NCI-H2081 treated with DMSO at 0.1 percent for 48 hours (cell line): ENCODE measurements at places on chromosomes 13 and 19.

- DNase-seq: no peak
These were observed 64.1 kb downstream of the TPT1 start for GRCh38 chr13:45276913-45277312.

- no peak for DNase-seq
These were observed 36.8 kb upstream of the TM9SF2 start for GRCh38 chr13:99464441-99464949.

DNA sequence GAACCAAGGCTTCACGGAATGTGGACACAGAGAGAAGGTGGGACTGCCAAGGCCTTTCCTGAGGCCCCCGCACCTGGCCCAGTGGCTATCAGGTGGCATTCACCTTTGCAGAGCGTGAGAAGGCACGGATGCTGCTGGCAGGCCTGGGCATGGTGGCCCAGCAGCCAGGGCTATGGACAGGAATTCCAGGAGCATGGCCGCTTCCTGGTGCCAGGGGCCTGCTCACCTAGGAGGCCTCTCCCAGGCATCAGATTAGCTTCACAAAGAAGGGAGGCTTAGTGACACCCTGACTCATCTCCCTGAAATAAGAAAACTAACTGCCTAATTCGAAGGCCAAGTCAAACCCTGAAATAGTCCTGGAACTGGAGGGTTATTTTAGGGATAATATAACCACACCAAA lies 155.8 kb downstream of the TEX29 start:
- DNase-seq: no peak

DNA sequence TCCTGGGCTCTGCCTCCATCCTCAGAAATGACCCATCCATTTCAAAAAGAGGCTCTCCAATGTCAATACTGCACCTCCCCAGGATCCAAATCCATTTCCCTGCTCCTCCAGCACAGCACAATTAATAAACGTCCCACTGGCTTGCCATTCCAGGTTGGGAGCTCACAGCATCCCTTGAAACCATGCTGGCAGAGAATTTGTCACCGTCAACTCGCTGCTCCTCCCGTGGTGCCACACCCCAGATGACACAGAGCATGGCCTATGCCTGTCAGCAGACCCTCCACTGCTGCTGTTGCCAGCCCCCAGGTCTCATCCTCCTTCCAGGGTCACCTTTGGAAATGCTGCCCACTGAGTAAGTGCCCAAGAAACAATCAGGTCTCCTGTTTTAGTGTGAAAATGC lies 53.0 kb upstream of the UQCRFS1 start:
- no peak for DNase-seq

GRCh38 chr19:39420769-39421168 lies 8.3 kb downstream of the PLEKHG2 start:
- no peak for DNase-seq

DNA sequence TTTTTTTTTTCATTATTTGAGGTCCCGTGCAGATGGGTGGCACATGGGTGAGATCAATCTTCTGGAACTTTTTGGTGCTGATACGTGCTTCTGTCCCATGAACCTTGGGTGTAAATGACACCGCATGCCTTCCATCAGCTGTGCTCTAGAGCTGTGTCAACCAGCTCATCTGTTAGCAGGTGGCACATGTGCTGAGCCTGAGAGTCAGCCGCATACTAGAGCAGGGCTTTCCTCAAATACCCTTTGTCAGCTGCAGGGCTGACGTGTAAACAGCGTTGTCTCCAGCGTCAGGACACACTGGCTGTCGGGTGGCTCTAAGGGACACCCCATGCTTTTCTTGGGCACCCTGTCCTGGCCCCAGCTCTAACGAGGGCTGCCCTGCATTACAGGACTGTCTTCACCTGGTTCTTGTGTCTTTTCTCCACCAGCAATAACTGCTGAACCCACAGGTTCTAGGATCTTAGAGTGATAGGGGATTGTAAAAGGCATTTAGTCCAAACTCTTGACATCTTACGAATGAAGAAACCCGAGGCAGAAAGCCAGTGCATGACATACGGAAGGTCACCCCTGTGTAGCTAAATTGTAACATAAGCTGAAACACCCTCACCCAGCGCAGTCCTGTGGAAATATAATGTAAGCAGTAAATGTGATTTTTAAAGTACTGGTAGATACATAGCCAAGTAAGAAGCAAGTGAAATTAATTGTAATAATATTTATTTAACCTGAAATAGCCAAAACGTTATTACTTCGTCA lies 119.5 kb downstream of the LRCH1 start:
- no peak for DNase-seq

- DNase-seq: no peak
These were observed 48.8 kb upstream of the RAP2A start for GRCh38 chr13:97385146-97385545.

DNA sequence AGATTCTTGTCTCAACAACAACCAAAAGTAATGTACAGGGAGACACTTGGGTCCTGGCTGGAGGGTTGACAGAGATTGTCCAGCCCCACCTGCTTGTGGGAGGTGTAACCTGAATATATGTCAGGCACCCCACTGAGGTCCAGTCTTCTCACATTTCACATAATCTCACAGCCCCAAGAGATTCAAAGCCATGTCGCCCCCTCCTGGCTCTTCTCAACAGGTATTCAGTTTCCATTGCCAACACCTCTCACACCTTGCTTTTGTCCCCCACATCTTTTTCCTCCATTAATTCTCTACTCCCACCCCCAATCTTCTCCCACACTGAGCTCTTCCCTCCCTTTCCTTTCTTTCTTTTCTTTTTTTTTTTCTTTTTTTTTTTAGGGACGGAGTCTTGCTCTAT lies 11.2 kb downstream of the UNC13A start:
- no peak for DNase-seq

DNA sequence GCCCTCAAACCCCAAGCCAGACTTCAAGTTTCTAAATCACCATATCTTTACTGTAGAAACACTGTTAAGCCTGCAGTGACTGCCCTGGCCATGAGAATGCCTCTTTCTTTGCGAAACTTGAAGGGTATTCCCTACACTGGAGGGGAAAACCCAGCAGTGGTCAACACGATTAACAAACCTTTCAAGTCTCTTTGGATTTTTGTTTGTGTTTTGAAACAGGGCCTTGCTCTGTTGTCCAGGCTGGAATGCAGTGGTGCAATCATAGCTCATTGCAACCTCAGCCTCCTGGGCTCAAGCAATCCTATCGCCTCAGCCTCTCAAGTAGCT lies 17.4 kb upstream of the POMP start:
- no peak for DNase-seq

- DNase-seq: no peak
These were observed 4.3 kb upstream of the LRFN3 start for GRCh38 chr19:35931874-35932202.
